Heart left ventricle (tissue), 16 donors: ENCODE measurements at places on chromosomes 13 and 19.

- H3K4me3 ChIP-seq: no peak overlapping the region
- peaks cover 24% of the 10 kb centered on the region for H3K4me1 ChIP-seq
- no peaks in the 10 kb centered on the region for H3K27me3 ChIP-seq
- no peak for DNase-seq
- no peak overlapping the region for H3K27ac ChIP-seq
These were observed 72.4 kb downstream of the KDM4B start for GRCh38 chr19:5041168-5041912.

- peaks cover 3% of the 10 kb centered on the region for H3K27me3 ChIP-seq
- H3K27ac ChIP-seq: no peak overlapping the region
- no peak for DNase-seq
- no peaks in the 10 kb centered on the region for H3K4me1 ChIP-seq
- no peaks in the 10 kb centered on the region for H3K36me3 ChIP-seq
- H3K4me3 ChIP-seq: no peak overlapping the region
These were observed 4.9 kb upstream of the OR10H2 start for GRCh38 chr19:15722956-15723355.

- no peak overlapping the region for H3K4me3 ChIP-seq
- H3K36me3 ChIP-seq: no peaks in the 10 kb centered on the region
- peaks cover 3% of the 10 kb centered on the region for H3K4me1 ChIP-seq
- H3K27me3 ChIP-seq: no peaks in the 10 kb centered on the region
- no peak overlapping the region for H3K27ac ChIP-seq
- DNase-seq: no peak
These were observed 123.8 kb downstream of the ENOX1 start for GRCh38 chr13:43662976-43663375.

GRCh38 chr19:33756177-33756576 lies 40.5 kb upstream of the KCTD15 start:
- H3K27ac ChIP-seq: no peak overlapping the region
- no peaks in the 10 kb centered on the region for H3K27me3 ChIP-seq
- H3K4me1 ChIP-seq: no peaks in the 10 kb centered on the region
- H3K36me3 ChIP-seq: no peaks in the 10 kb centered on the region
- DNase-seq: no peak

DNA sequence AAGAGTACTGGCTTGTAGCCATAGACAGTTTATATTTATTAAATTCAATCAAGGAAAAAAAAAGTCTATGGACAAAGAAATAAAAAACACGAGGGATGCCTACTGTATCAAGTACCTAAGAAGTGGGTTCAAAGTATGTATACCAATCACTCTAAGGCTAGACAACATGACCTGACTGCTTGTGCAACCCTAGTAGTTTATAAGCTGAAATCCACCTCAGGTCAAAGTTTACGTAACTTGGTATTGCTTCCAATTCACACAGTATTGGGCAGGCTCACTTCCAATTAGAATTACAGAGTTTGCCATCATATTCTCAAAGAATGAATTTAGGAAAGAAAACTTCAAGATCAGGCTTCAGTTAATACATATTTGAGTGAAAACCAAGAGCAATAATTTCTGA lies 657.8 kb downstream of the DACH1 start:
- no peak for DNase-seq
- H3K27ac ChIP-seq: no peak overlapping the region
- H3K27me3 ChIP-seq: no peaks in the 10 kb centered on the region
- no peaks in the 10 kb centered on the region for H3K36me3 ChIP-seq
- no peaks in the 10 kb centered on the region for H3K4me1 ChIP-seq
- H3K4me3 ChIP-seq: no peak overlapping the region

- peak; percentile 71 for DNase-seq
- no peaks in the 10 kb centered on the region for H3K27me3 ChIP-seq
- peak overlapping the region; percentile 83 for H3K27ac ChIP-seq
- H3K4me1 ChIP-seq: peaks cover 11% of the 10 kb centered on the region
- H3K4me3 ChIP-seq: no peak overlapping the region
- no peaks in the 10 kb centered on the region for H3K36me3 ChIP-seq
These were observed 97.1 kb upstream of the SPATA13 start for GRCh38 chr13:24063281-24063877.

- H3K4me3 ChIP-seq: no peak overlapping the region
- no peak overlapping the region for H3K27ac ChIP-seq
- H3K27me3 ChIP-seq: no peaks in the 10 kb centered on the region
- no peaks in the 10 kb centered on the region for H3K4me1 ChIP-seq
- no peak for DNase-seq
These were observed 27.7 kb upstream of the NBEA start for GRCh38 chr13:34914416-34914815.

DNA sequence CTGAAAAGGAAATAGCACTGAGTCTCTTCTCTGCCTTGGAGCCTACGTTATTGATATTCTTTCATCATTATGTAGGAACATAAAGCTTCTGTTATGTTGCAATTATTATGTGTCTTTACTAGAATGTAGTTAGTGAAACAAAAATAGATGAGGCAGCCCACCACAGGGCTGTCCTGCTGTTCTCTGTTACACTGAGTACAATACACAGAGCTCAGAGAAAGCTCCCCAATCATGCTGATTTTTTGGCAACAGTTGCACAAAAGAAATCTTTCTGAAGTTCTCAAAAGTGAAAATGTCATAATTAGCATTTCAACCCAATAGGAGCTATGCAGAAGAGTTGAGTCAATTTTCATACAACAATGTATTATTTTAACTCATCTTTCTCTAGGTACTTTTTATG lies 119.5 kb downstream of the EFNB2 start:
- no peaks in the 10 kb centered on the region for H3K36me3 ChIP-seq
- H3K27ac ChIP-seq: no peak overlapping the region
- H3K4me1 ChIP-seq: no peaks in the 10 kb centered on the region
- no peak for DNase-seq
- no peaks in the 10 kb centered on the region for H3K27me3 ChIP-seq

DNA sequence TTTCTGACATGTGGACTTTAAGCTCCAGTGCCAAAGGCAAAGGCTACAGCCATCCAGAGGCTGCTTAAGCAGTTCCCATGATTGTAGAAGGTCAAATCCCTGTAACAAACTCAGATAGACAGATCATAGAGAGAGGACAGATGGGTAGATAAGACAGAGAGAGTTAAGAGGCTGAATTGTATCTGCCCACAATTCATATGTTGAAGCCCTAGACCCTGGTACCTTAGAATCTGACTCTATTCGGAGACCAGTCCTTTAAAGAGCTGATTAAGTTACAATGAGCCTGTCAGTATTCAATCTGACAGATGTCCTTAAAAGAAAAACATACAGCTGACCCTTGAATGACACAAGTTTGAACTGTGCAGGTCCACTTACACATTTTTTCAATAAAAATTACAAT lies 115.2 kb downstream of the RAP2A start:
- H3K27ac ChIP-seq: no peak overlapping the region
- no peak for DNase-seq
- H3K4me1 ChIP-seq: no peaks in the 10 kb centered on the region
- H3K4me3 ChIP-seq: no peak overlapping the region
- no peaks in the 10 kb centered on the region for H3K27me3 ChIP-seq

DNA sequence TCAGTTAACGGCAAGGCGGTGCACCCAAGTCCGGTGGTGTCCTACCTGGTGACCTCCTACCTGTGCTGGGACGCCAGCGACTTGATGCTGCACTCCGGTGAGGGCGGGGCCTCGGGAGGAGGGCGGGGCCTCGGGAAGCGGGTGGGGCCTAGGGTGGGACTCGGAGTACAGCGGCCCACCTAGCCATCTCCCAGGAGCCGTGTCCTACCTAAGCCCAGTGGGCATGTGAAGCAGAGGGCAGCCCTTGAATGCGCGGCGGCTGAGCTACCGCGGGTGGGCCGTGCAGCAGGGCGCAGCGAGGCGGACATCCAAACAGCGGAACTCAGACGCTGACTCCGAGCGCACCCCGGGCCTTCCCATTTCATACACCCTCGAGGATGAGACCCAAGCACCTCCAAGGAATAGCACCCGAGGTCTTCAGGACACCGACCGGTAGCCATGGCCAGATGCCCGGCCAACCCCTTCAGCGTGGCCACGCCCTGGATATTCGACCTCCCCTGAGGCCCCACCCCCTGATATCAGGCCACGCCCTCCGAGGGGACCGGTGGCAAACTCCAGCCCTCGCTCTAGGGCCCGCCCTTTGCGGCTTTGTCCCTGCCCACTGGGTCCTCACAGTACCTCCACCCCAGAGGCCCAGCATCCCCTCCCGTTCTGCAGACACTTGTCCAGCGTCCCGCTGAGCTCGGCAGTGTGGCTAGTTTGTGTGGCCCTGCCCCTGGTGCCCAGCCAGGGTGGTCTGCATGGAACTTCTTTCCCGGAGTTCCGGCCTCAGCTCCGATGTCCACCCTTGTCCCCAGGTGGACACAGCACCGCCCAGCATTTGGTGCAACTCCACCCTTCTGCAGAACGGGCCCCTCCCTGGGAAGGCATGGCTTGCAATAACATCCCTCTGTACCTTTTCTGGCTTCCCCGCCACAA lies 5.4 kb downstream of the KLK1 start:
- H3K27me3 ChIP-seq: peaks cover 50% of the 10 kb centered on the region
- no peaks in the 10 kb centered on the region for H3K4me1 ChIP-seq
- no peaks in the 10 kb centered on the region for H3K36me3 ChIP-seq
- no peak for DNase-seq

DNA sequence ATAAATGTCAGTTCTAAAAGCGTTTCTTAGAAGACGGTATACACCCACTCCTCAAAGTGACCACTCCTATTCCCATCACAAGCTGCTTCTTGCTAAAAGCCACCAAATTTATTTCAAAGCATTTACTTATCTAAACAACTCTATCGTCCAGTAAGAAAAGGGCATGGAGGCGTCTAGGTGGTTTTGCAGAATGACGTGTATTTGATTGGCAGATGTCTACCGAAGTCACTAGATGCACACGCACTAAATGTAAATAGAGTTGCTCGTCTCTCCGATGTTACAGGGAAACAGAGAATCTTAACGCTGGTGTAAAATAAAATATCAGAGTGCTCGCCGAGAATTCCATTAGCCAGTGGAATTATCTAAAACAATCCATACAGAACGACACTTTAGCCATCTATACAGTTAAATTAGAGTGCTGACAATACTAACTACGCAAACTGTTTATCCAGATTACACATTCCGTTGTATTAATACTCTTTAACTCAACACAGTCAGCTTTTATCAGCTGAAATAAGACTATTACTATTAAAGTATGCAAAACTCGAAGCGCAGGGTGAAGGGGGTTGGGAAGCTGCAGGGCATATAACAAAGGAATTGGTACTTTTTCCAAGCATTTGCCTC lies 1.9 kb downstream of the KLF12 start:
- H3K27me3 ChIP-seq: no peaks in the 10 kb centered on the region
- H3K4me3 ChIP-seq: peak overlapping the region; percentile 92
- no peaks in the 10 kb centered on the region for H3K36me3 ChIP-seq
- H3K4me1 ChIP-seq: peaks cover 38% of the 10 kb centered on the region

GRCh38 chr19:4291184-4291732 lies 10.9 kb downstream of the TMIGD2 start:
- no peaks in the 10 kb centered on the region for H3K27me3 ChIP-seq
- H3K4me1 ChIP-seq: no peaks in the 10 kb centered on the region
- H3K36me3 ChIP-seq: no peaks in the 10 kb centered on the region
- no peak overlapping the region for H3K27ac ChIP-seq
- DNase-seq: no peak
- no peak overlapping the region for H3K4me3 ChIP-seq

DNA sequence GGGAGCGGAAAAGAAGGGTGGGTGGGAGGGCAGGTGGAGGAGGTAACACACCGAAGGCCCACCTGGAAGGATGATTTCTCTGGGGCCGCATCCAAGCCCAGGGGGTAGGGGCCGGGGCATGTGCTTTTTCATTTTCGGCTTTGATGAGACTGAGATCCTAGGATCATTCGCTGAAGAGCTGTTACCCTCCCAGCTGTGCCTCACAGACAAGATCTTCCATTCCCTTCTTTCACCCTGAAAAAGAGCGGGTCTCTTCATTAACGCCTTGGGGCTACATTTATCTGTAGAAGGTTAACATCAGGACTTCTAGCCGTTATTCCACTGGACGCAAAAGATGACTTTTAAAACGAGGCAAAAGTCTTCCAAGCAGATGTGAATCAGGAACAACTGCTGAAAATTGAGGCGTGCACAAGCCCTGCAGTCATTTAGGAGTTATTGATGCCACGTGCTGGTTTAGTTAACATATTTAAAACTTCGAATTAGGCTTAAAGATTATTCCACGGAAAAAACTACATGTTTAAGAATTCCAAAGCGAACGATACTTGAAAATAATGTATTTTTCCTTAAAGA lies 1.1 kb downstream of the LMO7 start:
- no peak overlapping the region for H3K27ac ChIP-seq
- H3K27me3 ChIP-seq: no peaks in the 10 kb centered on the region
- peak overlapping the region; percentile 83 for H3K4me3 ChIP-seq
- no peak for DNase-seq
- H3K4me1 ChIP-seq: peaks cover 9% of the 10 kb centered on the region
- no peaks in the 10 kb centered on the region for H3K36me3 ChIP-seq
